T47D (cell line): ENCODE measurements at places on chromosomes 16 and 17.

- DNase-seq = no peak
Measured at GRCh38 chr16:29961127-29961478, 776 bp upstream of the TMEM219 start.

DNA sequence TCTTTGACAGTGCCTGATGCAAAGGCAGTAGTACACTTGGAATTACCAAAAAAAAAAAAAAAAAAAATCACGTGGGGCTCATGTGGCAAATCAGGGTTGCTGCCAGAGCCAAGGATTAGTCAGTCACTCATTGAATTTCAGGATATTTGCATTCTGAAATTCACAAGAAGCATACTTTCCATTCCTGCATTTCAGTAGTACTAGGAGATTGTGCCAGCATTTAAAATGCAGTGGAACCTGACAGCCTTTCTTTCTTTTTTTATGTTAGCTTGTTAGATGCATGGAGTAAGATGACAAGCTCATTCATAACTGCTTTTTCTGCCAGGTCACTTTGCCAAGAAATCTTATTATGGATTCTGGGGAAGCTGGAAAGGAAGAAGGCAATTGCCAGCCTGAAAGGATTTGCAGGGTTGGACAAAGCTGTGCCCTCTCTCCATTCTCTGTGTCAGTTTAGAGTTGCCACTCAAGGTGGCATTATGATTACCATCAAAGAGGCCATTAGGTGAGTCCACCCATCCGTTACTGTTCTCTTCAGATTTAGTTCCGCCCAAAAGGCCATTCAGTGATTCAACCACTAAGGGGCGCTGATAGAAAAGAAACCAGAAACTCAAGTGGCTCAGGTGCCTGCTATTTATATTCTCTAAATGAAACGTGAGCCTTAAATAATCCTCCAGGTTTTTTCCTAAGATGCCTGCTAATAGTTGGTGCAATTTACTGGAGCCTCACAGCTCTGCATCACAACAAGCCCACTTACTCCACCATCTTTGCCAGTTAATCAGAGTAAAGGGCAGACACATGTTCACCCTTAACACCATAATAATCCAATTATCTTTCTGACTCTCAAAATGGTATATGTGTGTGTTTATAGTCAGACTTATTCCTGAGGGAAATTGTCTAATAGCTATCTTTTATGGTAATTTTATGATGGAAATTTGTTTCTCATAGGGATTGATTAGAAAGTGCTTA lies 59.0 kb downstream of the TANGO6 start:
- peak; percentile 77 for DNase-seq

DNA sequence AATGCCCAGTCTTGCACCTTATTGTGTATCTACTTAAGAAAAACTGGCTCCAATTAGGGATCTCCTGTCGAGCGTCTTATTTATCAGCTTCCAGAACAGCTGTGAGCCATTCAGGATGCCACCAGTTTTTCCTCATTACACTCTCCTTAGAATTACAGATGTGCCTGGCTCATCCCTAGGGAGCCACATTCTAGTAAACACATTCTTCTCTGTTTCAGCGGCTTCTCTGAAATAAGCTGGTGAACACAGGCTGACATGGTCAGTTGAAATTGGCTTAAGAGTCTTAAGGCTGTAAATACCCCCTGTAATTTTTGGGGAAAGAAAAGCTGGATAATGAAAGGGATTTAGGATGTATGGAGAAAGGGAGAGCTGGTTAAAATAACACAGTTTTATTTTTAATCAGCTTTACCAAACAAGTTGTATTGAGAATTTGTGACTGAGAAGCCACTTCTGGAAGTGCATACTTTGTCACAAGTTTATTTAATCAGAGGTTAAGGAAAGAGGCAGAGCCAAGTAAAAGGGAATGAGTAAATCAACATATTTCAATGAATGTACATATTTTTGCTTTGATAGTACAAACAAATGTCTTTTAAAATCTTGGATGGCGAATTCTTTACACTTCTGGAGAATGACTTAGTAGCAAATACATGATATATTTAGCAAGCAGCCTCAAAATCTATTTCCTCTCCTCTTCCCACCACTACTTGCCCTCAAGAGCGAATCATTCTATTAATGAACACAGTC lies 562.0 kb upstream of the GOT2 start:
- DNase-seq = no peak

GRCh38 chr16:57585051-57585687 lies 42.7 kb downstream of the ADGRG5 start:
- DNase-seq = no peak

DNA sequence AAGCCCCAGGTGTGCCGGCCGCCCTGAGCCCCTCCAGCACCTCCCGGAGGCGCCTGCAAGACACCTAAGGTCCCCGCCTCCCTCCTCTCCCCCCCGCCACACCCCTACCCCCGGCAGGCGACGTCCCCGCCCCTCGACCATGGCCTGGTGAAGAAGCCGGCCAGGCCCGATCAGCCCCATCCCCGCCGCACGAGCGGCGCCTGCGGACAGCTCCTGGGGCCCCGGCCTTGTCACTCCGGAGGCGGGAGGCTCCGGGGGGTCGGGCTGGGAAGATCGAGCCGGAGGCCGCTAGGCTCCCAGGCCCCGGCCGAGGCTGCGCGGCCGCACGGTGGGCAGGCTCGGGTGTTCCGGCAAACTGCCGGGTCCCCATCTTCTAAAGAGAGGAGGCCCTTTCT lies 405 bp upstream of the ACE start:
- no peak for DNase-seq

DNA sequence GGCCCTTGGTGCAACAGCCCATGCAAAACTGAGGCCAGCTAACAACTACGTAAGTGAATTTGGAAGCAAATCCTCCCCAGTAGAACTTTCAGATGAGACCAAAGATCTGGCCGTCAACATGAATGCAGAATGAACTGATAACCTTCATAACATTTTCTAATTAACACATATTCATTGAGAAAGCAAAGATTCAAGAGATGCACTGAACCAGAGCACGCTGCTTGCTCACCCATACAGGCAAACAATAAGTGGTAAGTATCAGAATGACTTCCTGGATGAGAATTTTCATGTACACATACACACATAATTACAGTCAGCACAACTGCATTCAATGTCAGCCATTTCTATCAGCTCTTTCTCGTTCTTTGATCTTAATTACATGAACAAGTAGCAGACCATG lies 30.6 kb downstream of the XYLT1 start:
- DNase-seq = no peak

GRCh38 chr17:46896991-46897390 lies 26.0 kb upstream of the GOSR2 start:
- no peak for DNase-seq

DNA sequence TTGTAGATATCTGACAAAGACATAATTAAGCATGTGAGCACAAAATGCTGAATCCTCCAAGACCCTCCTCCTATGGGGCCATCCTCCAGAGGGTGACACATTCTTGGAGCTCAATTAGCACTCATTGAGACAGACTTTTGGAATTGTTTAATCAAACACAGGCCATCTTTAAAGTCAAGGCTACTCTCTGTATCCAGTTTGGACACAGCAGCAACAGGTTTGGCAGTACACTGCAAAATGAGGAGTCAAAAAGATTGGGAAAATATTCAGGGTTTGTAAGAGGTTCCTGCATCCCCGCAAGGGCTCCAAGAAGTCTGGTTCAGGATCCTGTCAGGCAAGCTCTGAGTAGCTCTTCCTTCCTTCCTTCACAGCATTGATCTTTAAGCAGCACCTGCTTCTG lies 1.3 kb downstream of the ITFG1 start:
- DNase-seq = peak; percentile 4

GRCh38 chr16:83946781-83947566 lies 6.1 kb upstream of the OSGIN1 start:
- peak; percentile 98 for DNase-seq

- no peak for DNase-seq
Measured at GRCh38 chr17:58170622-58171021, 3.8 kb downstream of the OR4D2 start.

GRCh38 chr16:11396241-11397048 lies 51.2 kb downstream of the RMI2 start:
- peak; percentile 88 for DNase-seq

- DNase-seq = peak; percentile 13
Measured at GRCh38 chr16:79286646-79287423, 313.7 kb downstream of the MAF start.

GRCh38 chr17:74654742-74655141 lies 31.2 kb upstream of the CD300E start:
- DNase-seq = no peak

- DNase-seq = no peak
Measured at GRCh38 chr16:12009462-12009861, 32.9 kb downstream of the SNX29 start.

- no peak for DNase-seq
Measured at GRCh38 chr17:76697702-76698465, 12.9 kb downstream of the MXRA7 start.

- DNase-seq = no peak
Measured at GRCh38 chr17:75271955-75272847, 1.2 kb upstream of the MIF4GD start.

DNA sequence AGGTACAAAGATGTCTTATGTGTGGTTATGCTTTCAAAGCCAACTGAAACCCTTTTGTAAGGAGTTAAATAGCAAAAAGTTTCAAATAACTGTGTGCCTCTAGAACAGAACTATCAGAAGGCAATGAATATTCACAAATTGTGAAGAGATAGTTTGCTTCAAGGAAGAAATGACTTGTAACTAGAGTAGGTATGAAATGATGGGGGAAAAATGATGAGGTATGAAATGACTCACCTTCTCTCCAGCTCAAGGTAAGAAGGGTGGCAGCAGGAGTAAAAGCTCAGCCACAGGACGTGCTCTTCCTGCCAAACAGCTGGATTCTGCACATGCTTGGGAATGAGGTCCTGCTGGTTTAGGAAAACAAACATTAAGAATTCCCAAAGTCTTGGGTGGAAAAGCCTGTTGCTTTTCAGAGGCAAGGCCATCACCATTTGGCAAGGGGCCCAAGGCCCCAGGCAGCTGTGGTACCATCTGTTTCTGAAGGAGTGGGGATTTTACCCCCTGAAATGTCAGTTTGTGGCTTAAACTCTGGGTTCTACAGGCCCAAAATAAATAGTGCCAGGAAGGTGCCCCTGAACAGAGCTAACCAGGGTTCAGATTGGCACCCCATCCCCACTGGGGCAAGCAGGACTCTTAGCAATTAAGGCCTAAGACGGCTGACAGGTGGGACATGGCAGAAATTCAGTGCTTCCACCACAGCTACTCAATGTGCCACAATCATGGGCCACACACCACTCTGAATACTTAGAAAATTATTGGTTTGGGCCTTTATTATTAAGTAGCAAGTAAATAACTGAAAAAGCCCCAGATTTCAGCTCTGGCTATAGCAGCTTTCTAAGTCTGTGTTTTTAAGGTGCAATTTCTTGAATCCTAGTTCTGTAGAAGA lies 13.3 kb downstream of the HERPUD1 start:
- DNase-seq = no peak

DNA sequence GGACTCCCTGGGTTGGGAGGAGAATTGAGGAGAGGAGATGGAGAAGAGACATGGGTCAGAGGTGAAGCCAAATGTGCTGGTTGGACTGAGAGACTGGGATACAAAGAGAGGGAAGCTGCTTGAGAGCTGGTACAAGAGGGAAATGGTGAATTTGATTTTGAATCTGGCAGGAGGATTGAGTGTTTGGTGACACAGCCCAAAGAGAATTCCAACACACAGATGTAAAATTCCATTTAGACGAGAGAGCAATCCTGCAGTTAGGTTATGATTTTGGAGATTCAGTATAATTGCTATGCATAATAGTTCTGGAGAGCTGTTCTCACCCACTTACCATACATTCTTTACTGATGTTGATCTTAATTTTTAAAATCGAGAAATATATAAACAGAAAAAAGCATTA lies 57.7 kb downstream of the HSD17B2 start:
- DNase-seq = no peak

DNA sequence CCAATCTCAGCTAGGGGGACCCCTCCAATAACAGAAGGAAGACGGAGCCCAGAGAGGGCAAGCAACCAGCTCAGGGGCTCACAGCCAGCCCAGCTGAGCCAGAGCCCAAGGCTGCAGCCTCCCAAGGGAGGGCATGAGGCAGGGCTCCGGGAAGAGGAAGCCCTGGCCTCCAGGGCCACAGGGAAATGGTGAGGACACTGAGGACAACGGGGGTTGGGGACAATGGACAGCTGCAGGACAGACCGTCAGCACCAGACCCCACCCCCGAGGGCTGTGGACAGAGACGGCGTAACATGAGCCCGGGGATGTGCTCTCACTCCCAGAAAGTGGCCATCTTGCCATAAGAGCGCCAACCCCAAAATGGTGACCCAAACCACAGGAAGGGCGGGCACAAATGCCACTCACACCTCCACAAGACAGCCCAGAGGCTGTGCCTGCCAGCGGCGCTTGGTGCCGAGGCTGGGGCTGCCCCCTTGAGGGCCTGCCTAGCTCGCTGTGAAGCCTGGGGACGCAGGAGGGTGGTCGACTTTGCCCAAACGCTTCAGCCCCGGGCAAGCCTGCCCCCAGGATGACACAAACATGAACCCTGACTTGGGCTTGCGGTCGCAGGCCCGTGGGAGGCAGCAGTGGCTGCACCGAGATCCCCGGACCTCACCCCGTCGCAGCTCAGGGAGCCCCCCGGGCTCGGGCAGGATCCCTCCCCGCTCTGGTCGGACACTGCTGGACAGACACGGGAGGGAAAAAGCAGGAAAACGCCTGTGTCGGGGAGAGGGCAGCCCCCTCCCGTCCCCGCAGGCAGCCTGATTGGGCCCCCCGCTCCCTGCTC lies 10.5 kb downstream of the PIMREG start:
- DNase-seq = no peak

- DNase-seq = no peak
Measured at GRCh38 chr16:31439519-31439918, 3.1 kb downstream of the ZNF843 start.

GRCh38 chr17:71085238-71086033 lies 916.1 kb downstream of the KCNJ2 start:
- peak; percentile 41 for DNase-seq

GRCh38 chr17:68491381-68492231 lies 20.6 kb upstream of the PRKAR1A start:
- peak; percentile 88 for DNase-seq

DNA sequence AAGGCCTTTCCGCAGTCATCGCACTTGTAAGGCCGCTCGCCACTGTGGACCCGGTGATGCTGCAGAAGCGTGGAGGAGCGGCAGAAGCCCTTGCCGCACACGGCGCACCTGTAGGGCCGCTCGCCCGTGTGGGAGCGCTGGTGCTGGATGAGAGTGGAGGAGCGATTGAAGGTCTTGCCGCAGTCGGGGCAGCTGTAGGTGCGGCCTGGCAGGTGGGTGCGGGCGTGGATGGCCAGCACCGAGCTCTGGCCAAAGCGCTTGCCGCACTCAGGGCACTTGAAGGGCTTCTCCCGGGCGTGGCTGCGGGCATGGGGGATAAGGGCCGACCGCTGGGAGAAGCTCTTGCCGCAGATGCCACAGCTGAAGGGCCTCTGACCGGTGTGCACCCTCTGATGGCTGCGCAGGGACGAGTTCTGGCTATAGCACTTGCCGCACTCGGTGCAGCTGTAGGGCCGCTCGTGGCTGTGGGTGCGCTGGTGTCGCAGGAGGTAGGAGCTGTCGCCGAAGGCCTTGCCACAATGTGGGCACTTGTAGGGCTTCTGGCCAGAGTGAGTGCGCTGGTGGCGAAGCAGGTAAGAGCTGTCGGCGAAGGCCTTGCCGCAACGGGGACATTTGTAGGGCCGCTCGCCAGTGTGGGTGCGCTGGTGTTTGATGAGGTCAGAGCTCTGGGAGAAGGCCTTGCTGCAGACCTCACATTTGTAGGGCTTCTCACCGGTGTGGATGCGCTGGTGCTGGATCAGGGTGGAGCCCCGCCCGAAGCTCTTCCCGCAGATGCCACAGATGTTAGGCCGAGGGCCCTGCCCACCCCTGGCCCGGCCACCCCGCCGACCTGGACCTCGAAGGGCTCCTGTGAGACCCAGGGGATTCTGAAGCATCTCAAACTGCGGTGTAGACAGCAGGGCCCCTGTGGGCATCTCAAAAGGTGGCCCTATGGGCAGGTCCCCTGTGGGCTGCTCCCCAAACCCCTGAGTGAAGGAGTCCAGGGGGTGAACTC lies 1.5 kb downstream of the ZNF768 start:
- DNase-seq = no peak
